ENCODE measurements at places on chromosomes 13 and 19. TPM values are rescaled to one million over a fixed set of nuclear protein-coding genes. Genes with fewer than 3 reads are reported as not detected.

DNA sequence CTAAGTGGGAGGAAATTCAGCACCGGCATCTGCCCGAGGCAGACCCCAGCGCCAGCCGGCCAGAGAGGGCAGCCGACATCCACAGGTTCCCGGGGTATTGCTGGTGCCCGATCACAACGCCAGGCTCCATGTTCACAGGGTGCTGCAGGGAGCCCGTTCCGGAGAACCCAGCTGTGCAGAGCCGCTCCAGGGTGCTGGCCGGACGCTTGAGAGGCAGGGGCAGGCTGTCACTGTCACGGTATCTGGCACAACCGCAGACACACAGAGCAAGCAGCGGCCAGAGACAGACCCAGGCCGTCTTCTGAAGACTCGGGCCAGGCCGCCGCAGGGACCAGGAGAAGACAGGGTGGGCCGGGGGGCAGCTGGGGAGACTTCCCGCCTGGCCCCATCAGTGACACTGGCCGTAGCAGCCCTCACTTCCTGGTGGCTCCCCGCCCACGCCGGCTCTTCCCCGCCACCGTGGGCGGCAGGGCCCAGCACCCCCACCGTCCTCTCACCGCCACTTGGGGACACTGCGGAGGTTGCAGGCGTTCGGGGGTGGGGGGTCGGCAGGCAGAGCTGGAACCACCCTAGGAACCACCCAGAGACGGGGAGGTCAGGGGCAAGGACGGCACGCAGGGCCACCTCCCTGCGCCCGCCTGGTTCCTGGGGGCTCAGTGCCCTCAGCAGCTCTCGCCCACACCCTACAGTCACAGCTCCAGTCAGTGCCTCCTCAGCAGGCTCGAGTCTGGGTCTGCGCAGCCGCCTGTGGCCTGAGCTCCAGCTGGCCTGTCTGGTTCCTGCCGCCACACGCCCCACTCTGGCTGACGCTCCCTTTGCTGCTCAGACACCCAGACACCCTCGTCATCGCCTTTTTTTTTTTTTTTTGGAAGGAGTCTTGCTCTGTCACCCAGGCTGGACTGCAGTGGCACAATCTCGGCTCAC lies 3.8 kb downstream of the RNF126 start:
- DNase-seq, result no peak

- no peak for DNase-seq
Observed at GRCh38 chr13:79812070-79812850, 331.3 kb downstream of the NDFIP2 start.

Gene S1PR5
- 0.39 TPM for total RNA-seq

GRCh38 chr19:12695514-12695913 lies 917 bp downstream of the FBXW9 start:
- DNase-seq, result no peak

- peak; percentile 93 for DNase-seq
Observed at GRCh38 chr19:50050406-50051227, 24.8 kb downstream of the ZNF473 start.

GRCh38 chr13:100694722-100695508 lies 20.3 kb upstream of the TMTC4 start:
- DNase-seq, result no peak

DNA sequence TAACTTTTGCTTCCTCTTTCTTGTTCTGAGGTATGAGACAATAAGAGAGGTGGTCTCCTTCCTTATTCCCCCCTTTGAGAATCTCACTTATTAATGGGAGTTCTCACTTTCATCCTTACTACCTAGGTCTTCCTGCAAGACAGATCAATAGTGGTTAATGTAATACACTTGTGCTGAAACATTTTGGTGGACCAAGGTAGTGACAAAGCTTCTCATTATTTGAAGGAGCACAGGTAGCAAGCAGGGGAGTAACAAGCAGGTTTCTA lies 17.9 kb downstream of the ZNF700 start:
- no peak for DNase-seq

DNA sequence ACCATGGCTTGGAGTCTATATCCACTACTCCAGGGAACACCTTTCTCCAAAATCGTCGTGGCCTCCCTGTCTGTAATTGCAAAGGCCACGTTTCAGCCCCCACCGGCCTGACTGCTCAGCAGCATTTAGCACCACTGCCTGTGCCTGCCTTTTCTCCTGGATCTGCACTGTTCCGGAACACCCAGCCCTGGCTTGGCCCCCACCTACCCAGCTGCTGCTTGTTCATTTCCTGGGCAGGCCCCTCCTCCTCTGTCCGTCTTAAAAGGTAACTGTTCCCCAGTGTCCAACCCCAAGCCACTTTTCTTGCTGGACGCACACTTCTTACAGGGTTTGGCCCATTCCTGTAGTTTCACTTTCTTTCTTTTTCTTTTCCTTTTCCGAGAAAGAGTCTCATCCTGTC lies 8.5 kb upstream of the SYT5 start:
- DNase-seq, result no peak

DNA sequence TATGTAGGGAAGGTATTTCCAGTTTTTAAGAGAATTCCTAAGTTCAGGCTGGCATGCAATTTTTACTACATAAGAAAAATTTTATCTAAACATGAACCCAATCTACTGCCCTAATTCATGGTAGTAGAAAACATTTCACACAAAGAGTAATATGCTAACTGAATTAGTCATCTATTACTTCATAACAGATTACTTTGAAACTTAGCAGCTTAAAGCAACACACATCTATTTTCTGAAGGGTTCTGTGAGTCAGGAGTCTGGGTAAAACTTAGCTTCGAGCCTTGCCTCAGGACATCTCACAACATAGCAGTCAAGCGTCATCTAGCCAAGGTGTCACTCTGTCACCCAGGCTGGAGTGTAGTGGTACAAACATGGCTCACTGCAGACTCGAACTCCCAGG lies 537.5 kb downstream of the DCT start:
- DNase-seq, result no peak

DNA sequence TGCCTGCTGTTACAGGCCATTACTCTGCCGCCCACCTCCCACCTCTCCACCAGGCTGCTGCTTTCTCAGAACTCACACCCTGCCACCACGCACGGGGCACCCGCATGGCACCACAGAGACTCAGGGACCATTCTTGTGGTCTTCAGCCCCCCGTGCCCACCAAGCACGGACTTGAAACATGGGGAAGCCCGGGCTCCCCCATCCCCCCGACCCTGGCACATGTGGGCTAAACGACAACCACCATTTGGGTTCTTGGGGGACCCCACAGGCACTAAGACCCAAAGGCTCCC lies 23.1 kb upstream of the TINCR start:
- DNase-seq, result no peak

DNA sequence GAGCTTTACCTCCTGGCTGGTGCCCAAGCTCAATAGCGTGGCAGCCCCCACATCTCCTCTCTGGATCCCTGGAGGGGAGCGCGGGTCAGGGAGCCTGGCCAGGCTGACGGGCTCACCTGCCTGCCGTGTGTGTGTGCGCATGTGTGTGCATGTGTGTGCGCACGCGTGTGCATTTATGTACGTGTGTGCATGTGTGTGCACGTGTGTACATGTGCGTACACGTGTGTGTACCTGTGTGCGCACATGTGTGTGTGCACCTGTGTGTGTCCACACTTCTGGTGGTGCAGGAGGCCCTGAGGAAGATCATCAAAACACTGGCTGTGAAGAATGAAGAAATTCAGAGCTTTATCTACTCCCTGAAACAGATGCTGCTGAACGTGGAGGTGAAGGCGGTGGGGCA lies 1.3 kb downstream of the FSD1 start:
- no peak for DNase-seq

DNA sequence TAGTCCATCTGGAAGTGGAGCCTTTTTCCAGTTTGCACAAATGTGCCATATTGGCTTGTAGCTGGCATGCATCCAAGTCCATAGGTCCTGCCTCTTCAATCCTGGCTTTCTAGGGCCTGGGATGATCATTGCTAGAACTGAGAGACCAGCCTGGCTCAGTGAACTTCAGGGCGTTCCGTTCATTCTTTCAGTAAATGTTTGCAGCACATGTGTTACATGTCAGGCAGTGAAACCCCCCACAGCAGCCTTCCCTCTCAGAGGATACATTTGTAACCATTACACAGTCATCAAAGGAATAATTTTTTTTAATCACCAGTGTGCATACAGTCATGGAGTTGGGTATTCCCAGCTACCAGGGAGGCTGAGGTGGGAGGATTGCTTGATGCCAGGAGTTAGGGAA lies 9.7 kb downstream of the FUT2 start:
- DNase-seq, result no peak

GRCh38 chr19:55619286-55619685 lies 5.1 kb downstream of the ZNF784 start:
- DNase-seq, result no peak

- no peak for DNase-seq
Observed at GRCh38 chr19:43741075-43741825, 13.5 kb downstream of the SMG9 start.

All from aorta (tissue), 5 donors.